ENCODE measurements at places on chromosomes 16 and 17. TPM values are rescaled to one million over a fixed set of nuclear protein-coding genes. Genes with fewer than 3 reads are reported as not detected.

DNA sequence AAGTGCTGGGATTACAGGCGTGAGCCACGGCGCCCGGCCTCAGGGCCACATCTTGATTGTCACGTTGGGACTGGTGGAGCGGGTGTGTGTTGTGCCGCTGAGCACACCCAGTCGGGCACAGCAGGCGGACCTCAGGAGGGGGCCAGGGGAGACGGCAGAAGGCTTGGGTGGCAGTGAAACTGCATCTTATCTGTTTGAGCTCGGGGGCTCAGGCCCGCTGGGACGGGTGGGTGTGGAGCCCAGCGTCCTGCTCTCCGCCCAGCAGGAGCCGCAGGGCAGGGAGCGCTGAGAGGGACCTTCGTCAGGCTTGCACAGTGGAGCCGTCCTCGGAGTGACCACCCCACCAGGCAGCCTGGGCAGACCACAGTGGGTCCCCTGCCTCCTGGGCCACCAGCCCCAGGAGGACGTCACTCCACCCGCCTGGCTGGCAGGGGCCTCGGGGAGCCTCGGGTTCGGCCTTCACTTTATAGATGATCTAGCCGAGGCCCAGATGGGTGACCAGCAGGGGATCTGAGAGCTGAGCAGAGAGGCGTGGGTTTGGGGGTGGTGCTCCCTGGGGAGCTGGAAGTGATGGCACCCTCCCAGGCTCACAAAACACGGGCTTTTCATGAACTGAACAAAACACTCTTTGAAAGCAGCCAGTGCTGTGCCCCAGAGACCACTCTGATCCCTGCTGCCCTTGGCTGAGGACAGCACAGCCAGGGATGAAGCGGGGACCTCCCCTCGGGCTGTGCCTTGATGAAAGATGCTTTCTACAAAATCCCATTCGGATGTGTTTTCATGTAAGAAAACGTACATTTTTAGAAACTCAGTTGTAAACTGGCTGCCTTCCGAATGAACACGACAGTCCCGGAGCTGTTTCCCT, 181.1 kb downstream of the SEC14L1 start:
- DNase-seq: no peak

DNA sequence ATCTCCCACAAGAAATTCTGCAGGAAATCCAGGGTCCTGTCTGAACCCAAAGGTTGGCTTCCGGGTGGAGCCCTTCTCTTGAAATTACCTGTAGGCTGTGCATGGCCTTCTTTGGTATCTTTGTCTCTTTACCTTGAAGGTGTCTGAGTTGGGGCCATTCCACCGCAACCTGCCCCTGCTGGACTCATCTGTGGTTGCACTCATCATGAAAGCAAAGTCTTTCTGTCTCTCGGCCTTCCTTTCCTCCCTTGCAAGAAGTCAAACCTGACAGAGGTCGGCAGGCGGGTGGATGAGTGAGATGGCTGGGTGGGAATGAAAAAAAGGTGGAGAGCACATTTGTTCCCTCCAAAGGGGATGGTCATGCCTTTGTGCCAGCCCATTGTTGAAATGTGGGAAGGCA, 25.1 kb downstream of the SALL1 start:
- DNase-seq: no peak

DNA sequence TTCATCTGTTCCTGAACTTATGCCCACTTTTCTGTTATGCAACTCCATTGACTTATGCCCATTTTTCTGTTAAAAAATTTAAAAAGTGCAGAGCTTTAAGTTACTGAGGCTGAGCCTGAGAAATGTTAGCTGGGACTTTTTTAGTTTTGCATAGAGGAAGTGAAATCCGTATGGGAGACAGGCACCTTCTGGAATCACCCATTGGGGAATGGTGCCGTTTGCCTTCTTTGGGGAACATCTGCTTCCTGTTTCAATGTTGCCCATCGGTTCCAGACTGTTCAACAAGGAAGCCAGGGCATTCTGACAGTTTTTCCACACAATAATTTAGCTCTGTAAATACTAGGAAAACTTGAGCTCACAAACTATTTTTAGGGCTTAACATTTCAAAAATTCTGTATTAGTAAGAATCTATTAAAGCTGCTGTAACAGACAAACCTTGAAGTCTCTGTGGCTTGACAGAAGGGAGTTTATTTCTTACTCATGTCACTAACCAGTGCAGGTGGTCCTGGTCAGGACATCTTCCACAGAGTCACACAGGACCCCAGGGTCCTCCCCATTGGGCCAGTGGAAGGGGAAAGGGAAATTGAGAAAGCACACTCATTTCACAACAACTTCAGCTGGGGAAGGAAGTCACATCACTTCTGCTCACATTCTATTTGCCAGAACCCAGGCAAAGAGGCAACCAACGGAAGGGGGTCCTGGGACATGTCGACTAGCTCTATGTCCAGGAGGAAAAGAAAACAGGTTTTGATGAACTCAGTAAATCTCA, 17.2 kb downstream of the PRKCB start:
- DNase-seq: no peak

NAGS gene
- 0.57 TPM for total RNA-seq
